Calu3 (cell line): ENCODE measurements at places on chromosomes 5 and 9. TPM values are rescaled to one million over a fixed set of nuclear protein-coding genes. Genes with fewer than 3 reads are reported as not detected.

The CENPP gene
- 5.3 and 7.2 TPM in 2 replicates for total RNA-seq

The SLIT3 gene
- total RNA-seq = not detected in 2 replicates

The GDA gene
- 21.0 and 24.3 TPM in 2 replicates for total RNA-seq

The SLC25A48 gene
- not detected in 2 replicates for total RNA-seq

The CSF2 gene
- 0.80 TPM in 1 of 2 replicates, not detected in the other for total RNA-seq

GRCh38 chr5:136629125-136629792, 263.9 kb upstream of the TRPC7 start:
- no peak for DNase-seq
- H3K36me3 ChIP-seq = no peaks in the 10 kb centered on the region
- no peak overlapping the region for H3K4me3 ChIP-seq
- no peaks in the 10 kb centered on the region for H3K4me1 ChIP-seq

DNA sequence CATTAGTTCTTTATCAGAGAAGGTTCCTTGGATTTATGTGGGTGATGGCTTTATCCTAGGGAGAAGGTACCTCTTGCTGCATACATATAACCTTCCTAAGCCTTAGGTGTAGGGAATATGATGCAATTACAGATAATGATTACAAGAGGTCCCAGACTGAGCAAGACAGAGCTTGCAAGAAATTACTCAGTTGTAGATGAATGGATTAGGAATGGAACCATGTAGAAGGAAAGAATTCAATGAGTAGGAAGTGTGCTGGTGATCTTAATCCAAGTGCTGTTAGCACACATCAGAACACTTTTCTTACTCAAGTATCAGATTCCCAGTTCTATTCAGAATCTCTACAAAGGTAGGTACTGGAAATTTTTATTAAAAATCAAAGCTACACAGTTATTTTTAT, 2.5 kb downstream of the OR13F1 start:
- no peaks in the 10 kb centered on the region for H3K36me3 ChIP-seq
- H3K4me1 ChIP-seq = no peaks in the 10 kb centered on the region

DNA sequence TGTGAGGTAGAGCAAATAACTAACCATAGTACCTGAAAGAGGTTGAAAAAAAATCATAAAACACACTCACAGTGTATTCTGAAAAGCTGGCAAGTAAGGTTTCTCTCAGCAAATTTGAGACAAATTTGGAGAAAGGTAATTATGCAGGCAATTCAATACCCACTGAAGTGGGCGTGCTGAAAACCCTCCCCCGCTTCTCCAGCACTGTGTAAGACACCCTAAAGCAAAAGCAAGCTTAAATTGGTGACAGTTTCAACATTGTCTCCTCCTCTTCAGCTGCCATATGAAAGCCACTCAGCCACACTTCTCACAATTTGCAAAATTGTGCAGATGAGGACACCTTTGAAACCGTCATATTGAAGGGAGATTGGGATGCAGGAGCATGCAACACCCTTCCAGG, 322.3 kb upstream of the CDH6 start:
- H3K4me1 ChIP-seq = no peaks in the 10 kb centered on the region
- no peaks in the 10 kb centered on the region for H3K27me3 ChIP-seq
- H3K27ac ChIP-seq = no peak overlapping the region
- H3K36me3 ChIP-seq = no peaks in the 10 kb centered on the region
- H3K4me3 ChIP-seq = no peak overlapping the region
- no peak for DNase-seq

DNA sequence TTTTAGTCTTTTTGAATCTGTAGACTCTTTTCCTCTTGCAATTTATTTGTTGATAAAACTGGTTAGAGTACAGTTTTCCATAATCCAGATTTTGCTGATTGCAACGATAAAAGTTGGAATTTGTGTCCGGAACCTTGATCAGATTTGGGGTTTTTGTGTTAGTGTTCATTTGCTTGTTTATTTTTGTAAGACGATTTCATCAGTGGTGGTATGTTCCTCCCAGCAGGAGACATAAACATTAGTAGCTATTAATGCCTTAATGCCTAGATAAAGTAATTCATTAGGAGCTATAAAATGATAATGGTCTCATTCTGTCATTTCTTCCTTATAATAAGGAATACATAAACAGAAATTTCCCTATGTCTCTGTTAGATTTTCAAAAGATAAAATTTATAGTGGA, 21.3 kb downstream of the RPS6 start:
- H3K27me3 ChIP-seq = no peaks in the 10 kb centered on the region
- no peak overlapping the region for H3K27ac ChIP-seq
- H3K36me3 ChIP-seq = peaks cover 10% of the 10 kb centered on the region
- no peaks in the 10 kb centered on the region for H3K4me1 ChIP-seq
- no peak for DNase-seq

DNA sequence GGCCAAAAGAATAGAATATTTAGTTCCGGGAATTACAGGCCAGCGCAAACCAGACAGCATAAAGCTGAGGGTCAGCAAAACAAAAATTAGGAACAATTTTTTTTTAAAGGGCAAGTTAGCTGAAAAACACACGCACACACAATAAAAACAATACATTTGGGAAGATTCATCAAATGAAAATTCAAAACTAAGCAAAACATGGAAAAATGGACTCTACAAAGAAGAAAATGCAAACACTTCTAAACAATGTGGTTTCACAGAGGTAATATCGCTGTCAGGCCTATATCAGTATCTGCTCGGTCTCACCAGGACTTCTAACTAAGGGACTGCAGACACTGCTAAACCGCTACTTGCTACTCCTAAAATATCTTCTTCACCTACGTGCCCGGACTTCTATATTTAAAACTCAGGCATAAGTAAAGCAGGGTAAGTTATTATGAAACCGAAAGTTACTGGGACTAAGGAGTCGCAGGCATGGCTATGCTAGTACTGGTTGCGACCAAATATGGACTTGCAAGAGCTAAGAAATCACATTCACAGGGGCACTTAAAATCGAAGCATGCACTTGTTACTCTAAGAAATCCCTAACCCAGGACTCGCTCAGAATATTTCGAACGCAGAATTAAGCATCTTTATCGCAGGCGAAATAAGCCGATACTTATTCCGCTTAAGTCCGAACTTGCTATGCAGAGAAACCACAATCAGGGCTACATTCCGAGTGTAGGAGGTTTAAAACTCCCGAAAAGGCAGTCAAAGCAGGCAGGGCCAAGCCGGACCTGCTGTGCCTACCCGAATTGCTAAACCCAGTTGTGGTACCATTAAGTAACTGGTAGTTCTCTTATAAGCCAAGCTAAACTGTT, 2.3 kb downstream of the ANXA2R start:
- H3K4me1 ChIP-seq = peaks cover 31% of the 10 kb centered on the region
- peak overlapping the region; percentile 96 for H3K27ac ChIP-seq
- DNase-seq = peak; percentile 22
- peaks cover 85% of the 10 kb centered on the region for H3K36me3 ChIP-seq

GRCh38 chr9:106689089-106689488, 173.9 kb upstream of the ZNF462 start:
- no peaks in the 10 kb centered on the region for H3K4me1 ChIP-seq
- DNase-seq = no peak
- H3K27me3 ChIP-seq = no peaks in the 10 kb centered on the region
- no peak overlapping the region for H3K4me3 ChIP-seq
- H3K36me3 ChIP-seq = no peaks in the 10 kb centered on the region

DNA sequence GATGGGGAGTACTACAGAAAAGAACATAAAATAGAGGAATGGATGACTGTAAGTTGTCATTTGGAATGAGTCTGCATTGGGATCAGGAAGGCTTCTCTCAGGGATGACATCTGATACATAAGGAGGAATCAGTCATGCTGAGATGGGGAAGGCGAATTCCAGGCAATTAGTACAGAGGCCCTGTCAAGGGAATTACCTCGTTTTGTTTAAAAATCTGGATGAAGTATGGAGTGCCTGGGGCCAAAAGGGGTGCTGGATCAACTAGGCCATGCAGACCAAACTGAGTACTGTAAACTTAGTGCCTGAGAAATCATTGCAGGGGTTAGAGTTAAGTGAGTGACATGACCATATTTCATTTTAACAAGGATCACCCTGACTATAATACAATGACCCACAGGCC, 30.5 kb downstream of the JAKMIP2 start:
- no peak for DNase-seq
- H3K27ac ChIP-seq = no peak overlapping the region
- no peaks in the 10 kb centered on the region for H3K36me3 ChIP-seq
- no peaks in the 10 kb centered on the region for H3K4me1 ChIP-seq

GRCh38 chr9:107780960-107781359, 291.4 kb upstream of the KLF4 start:
- DNase-seq = no peak
- H3K4me1 ChIP-seq = no peaks in the 10 kb centered on the region
- H3K27me3 ChIP-seq = no peaks in the 10 kb centered on the region
- H3K36me3 ChIP-seq = no peaks in the 10 kb centered on the region

- H3K36me3 ChIP-seq = no peaks in the 10 kb centered on the region
- H3K4me3 ChIP-seq = no peak overlapping the region
- H3K27ac ChIP-seq = no peak overlapping the region
- H3K27me3 ChIP-seq = peaks cover 29% of the 10 kb centered on the region
- H3K4me1 ChIP-seq = no peaks in the 10 kb centered on the region
Measured at GRCh38 chr5:169686137-169686536, 49.1 kb downstream of the DOCK2 start.

DNA sequence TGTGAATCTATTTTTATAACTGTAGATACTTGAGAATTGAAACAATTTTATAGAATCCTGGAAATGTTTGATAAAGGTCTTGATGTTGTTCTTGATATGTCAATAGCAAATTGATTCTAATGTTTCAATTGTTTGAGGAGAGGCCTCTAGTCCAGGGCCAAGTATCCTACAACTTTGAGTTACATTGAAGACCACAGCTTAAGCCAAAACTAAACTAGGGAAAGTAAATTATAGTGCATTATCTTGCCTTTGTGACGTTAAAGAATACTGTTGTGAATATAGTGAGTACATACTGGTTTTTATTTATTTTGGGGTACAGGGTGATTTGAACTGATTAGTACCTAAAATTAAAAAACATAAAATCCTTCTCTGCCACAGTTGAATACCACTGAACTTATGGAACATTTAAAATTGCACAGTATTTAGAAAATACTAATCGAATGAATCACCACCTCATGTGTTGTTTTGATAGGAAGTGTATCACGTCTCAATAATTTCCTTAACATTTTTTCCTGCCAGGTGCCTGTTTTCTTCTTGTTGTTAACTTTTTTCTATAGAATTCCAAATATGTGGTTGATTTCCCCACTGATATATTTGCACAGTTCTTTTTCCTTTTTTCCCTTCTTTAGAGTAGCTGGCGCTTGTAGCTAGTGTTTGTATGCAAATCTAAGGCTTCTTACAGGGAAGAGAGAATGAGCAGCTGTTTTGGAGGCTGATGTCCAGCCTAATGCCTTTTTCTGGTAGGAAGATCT, 12.5 kb downstream of the ARHGEF28 start:
- peak overlapping the region; percentile 85 for H3K27ac ChIP-seq
- H3K4me1 ChIP-seq = peaks cover 76% of the 10 kb centered on the region
- H3K36me3 ChIP-seq = peaks cover 16% of the 10 kb centered on the region
- peak overlapping the region; percentile 48 for H3K4me3 ChIP-seq

GRCh38 chr5:78983601-78984438, 1.3 kb downstream of the ARSB start:
- H3K27me3 ChIP-seq = no peaks in the 10 kb centered on the region
- DNase-seq = no peak
- peak overlapping the region; percentile 99 for H3K4me3 ChIP-seq
- peak overlapping the region; percentile 27 for H3K27ac ChIP-seq

DNA sequence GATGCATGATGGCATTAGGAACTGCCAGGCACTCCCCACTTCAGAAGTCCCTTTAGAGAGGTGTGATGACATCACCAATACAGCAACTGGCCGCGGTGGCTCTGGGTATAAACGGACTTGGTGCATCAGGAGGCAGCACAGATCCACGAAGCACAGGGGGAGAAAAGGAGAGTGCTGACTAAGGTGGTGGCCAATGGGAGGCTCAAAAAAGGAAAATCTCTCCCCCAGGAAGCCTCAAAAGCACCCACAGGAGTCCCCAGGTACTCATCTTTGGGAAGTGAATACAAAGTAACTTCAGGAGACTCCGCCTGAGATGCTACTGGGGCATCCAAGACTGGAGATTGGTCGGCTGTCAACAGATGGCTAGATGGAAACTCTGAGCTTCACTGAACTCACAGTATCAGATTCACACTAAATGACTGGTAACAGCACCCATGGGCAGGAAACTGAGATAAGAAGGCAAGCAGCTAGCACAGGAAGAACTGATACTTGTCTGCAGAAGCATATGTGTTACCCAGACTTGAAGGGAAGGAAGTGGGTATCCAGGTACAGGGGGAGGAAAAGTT, 7.6 kb downstream of the TTC39B start:
- DNase-seq = no peak
- no peaks in the 10 kb centered on the region for H3K27me3 ChIP-seq
- no peaks in the 10 kb centered on the region for H3K4me1 ChIP-seq
- peaks cover 18% of the 10 kb centered on the region for H3K36me3 ChIP-seq
- no peak overlapping the region for H3K4me3 ChIP-seq

DNA sequence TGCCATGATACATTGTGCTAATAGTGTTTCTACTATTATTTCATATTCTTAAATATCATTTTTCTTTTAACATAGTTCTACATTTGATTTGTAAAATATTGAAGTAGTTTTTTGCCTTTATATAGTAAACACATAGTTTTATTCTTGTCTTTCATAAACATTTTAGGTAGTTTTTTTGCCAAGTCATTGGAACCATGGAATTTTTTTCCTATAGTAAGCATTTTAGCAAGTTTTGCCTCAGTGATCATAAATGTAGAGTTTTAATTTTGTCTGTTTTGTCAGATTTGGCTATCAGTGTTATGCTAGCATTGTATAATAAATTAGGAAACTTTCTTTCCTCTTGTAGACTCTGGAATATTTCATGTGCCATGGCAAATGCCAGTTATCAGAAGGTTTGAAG, 137.1 kb upstream of the LPAR1 start:
- no peak overlapping the region for H3K27ac ChIP-seq
- H3K4me1 ChIP-seq = peaks cover 24% of the 10 kb centered on the region
- peaks cover 6% of the 10 kb centered on the region for H3K36me3 ChIP-seq
- no peak overlapping the region for H3K4me3 ChIP-seq
- no peak for DNase-seq

- no peaks in the 10 kb centered on the region for H3K36me3 ChIP-seq
- no peaks in the 10 kb centered on the region for H3K27me3 ChIP-seq
- H3K4me3 ChIP-seq = no peak overlapping the region
- no peak overlapping the region for H3K27ac ChIP-seq
- H3K4me1 ChIP-seq = peaks cover 25% of the 10 kb centered on the region
Measured at GRCh38 chr9:121192959-121193640, 8.6 kb downstream of the RAB14 start.

DNA sequence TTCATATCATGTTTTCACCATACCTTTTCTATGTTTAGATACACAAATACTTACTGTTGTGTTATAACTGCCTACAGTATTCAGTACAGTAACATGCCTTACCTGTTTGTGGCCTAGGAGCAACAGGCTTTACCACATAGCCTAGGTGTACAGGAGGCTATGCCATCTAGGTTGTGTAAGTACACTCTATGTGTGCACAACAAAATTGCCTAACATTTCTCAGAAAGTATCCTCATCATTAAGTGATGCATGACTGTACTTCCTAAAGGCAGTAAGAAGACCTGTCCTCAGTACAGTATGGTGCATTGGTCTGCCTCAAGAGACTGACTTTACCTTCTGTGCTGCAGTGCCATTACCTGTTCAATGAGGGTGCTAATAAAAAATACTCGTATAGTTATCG, 7.9 kb downstream of the TXN start:
- H3K27ac ChIP-seq = no peak overlapping the region
- H3K4me1 ChIP-seq = peaks cover 29% of the 10 kb centered on the region
- no peaks in the 10 kb centered on the region for H3K27me3 ChIP-seq
- H3K4me3 ChIP-seq = no peak overlapping the region
- peaks cover 31% of the 10 kb centered on the region for H3K36me3 ChIP-seq
- no peak for DNase-seq
